ENCODE measurements at places on chromosomes 13 and 19.

DNA sequence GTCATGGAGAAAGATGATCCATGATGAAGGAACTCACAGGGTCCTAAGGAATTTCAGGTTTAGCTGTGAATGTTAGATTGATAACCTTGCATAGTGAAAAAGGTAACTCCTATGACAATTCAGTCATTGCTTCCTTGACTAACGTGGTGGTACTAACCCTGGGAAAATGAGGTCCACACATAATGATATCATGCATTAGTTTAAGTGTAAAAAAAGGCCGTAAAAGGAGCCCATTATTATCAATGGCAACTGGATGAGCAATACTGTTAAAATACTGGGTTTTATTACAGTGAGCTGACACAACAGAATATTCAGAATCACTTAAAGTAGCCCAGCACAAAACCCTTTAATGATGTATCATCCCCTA is 515.4 kb downstream of the DCT start:
- DNase-seq, result no peak

GRCh38 chr13:99351772-99352171 is 44.6 kb upstream of the GPR183 start:
- DNase-seq, result no peak

- no peak for DNase-seq
These were observed 116.7 kb upstream of the FRY start for GRCh38 chr13:31914843-31915242.

GRCh38 chr19:54162241-54162805 is 2.8 kb upstream of the LENG1 start:
- peak; percentile 44 for DNase-seq

GRCh38 chr19:32824916-32825608 is 44.5 kb downstream of the SLC7A9 start:
- no peak for DNase-seq

GRCh38 chr19:21593008-21593481 is 87.6 kb downstream of the ZNF429 start:
- no peak for DNase-seq

- DNase-seq, result no peak
These were observed 15.1 kb upstream of the FOXO1 start for GRCh38 chr13:40681341-40682146.

- no peak for DNase-seq
These were observed 715.1 kb downstream of the SLITRK1 start for GRCh38 chr13:83167203-83167602.

- no peak for DNase-seq
These were observed 12.2 kb downstream of the UPF1 start for GRCh38 chr19:18843960-18844359.

DNA sequence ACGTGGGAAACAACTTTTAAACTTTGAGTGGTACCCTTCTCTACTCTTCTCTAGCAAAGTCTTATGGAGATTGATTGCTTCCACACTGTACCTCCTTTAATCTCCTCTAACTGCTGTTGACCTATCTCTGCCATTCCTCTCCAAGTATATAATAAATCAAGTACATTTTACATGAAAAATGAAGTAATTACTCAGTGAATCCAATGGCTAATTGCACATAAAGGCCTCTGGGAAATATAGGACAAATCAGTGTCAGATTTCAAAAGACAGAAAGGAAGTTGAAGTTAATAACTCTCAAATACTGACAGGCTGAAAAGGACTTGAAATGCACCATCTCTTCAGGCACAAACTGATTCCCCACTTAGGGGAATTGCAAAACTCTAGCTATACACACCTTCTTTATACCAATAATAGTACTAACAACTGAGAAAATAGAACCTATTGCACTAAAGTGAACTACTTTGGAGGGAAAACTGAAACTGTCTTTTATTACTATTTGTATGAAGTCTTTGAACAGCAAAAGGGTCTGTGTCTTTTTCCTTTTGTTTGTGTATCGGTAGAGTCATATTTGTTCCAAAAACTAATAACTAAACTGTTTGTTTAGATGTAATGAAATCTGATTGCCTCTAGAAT is 701.1 kb downstream of the PCDH9 start:
- no peak for DNase-seq

DNA sequence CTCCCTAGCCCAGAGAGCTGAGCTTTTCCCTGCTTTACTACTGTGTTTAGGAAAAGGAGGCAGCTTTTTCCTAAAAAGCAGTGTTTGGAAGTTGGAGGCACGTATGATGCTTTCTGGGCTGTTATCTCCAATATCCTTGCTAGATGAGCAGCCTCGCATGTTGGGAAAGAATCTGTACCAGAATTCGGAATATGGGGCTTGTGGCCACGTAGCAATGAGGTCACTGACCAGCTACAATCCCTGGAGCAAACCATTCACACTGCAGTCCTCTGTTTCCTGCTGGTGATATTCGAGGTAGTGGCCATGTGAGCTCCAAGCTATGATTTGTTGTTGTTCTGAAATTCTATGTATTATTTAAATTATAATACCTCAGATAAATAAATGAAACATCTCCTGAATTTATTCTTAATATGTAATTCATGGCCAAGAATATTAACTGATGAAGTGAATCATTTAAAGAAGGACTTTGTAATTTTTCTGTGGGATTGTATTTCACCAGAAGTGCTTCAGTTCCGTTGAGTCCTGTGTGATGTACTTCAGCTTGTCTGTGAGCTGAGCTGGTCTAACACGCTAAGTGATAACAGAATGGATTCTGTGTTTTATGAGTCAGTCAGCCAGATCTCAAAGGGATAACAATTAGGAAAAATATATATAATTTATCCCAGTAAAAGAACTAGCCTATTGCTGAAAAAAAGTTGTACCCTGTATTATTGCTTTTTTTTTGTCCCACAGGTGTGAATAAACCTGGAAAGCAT is 319.5 kb downstream of the SHISA2 start:
- no peak for DNase-seq

DNA sequence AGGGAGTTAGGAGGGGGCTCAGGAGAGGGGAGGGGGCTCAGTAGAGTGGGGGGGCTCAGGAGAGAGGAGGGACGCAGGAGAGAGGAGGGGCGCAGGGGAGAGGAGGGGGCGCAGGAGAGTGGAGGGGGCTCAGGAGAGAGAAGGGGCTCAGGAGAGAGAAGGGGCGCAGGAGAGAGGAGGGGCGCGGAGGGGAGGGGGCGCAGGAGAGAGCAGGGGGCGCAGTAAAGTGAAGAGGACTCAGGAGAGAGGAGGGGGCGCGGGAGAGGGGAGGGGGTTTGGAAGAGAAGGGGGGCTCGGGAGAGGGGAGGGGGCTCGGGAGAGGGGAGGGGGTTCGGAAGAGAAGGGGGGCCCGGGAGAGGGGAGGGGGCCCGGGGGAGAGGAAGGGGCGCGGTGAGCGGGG is 700 bp downstream of the MADCAM1 start:
- DNase-seq, result no peak

- DNase-seq, result peak; percentile 40
These were observed 117.9 kb downstream of the STOML3 start for GRCh38 chr13:38872693-38873092.

DNA sequence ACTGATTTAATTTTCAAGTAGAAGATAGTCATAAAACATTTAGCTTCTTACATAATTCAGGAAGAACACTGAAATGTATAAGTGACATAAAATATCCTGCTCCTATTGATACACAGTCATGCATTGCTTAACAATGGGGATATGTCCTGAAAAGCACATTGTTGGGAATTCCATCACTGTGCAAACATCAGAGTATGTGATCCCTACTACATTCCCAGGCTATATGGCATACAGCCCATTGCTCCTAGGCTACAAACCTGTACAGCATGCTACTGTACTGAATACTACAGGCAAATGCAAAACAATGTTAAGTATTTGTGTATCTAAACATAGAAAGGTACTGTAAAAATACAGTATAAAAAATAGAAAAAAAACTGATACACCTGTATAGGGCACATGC is 723.9 kb upstream of the ARGLU1 start:
- DNase-seq, result no peak

DNA sequence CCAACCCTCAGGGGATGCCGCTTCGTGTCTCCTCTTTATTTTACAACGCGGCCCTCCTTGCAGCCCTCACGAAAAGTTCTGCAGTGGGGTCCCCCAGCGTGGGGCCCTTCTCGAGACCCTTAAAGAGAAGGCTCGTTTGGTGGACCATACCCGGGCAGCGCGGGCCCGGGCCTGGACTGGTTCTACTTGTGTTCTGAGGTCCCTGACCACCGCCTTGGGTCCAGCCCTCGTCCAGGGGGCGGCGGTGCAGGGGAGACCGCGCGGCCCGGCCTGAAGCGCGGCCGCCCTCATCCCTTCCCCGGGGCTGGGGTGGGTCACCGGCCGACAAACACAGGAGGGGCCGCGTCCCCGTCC is 400 bp upstream of the SERP2 start:
- no peak for DNase-seq

DNA sequence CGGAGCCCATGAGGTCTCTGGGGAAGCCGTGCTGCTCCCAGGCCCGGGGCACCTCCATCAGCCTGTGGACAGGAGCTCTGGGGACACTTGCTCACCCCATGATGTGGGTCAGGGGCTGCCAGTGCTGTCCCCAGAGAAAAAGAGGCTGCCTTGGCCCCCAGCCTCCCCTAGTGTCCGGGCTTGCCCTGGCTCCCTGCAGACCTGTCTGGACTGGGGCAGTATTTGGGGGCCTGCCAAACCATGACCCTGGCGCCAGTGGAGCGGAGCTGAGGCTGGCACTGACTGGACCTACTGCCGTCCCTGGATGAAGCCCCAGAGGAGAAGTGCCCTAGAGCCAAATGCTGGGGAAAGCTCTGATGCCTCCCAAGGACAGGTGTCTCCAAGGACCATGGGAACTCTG is 30.4 kb downstream of the ELAVL1 start:
- peak; percentile 58 for DNase-seq

- no peak for DNase-seq
These were observed 17.4 kb downstream of the CPB2 start for GRCh38 chr13:46087481-46087880.

DNA sequence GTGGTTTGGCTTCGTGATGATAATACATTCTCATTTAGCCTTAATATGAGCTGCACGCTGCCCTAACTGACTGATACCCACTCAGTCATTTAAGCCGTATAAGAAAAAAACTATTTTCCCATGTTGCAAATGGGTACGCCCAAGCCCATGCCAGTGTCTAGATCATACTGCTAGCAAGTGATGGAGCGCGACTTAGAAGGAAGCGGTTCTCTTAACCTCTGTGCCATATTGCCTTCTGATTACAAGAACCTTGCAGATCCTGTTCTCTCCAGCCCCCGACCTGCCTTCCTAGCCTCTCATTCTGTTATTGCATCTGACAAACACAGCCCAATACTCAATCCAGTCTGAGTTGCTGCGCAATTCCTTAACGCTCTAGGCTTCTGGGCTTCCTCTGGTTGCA is 603 bp downstream of the GPALPP1 start:
- no peak for DNase-seq

- DNase-seq, result no peak
These were observed 29.0 kb downstream of the ZNF20 start for GRCh38 chr19:12111176-12111575.

DNA sequence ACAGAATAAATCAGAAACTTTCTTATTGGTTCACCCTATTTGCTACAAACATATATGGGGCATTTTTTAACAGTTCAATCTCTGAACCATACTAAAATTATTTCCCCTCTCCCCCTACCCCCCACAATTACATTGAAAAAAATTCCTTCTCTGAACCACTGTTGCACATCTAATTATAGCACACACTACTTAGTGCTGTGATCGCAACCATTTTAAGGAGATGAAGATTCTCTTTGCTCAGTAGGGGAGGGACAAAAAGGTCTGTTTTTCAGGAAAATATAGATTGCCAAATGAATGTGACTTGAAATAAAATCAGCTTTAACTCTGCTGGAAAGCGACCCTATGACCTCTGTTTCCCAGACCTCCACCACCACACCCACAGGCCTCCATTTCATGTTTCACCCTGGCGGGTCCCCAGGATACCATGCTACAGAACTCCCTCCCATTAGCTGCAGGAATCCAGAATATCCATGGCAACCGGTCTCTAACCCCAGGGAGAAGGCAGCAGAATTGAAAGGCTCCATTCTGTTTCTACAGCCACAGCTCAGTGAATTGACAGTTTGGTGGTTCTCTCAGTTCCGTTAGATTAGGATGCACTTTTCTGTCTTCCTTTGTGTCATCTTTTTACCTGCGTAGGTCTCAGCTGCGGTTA is 286.3 kb downstream of the TBC1D4 start:
- DNase-seq, result no peak

DNA sequence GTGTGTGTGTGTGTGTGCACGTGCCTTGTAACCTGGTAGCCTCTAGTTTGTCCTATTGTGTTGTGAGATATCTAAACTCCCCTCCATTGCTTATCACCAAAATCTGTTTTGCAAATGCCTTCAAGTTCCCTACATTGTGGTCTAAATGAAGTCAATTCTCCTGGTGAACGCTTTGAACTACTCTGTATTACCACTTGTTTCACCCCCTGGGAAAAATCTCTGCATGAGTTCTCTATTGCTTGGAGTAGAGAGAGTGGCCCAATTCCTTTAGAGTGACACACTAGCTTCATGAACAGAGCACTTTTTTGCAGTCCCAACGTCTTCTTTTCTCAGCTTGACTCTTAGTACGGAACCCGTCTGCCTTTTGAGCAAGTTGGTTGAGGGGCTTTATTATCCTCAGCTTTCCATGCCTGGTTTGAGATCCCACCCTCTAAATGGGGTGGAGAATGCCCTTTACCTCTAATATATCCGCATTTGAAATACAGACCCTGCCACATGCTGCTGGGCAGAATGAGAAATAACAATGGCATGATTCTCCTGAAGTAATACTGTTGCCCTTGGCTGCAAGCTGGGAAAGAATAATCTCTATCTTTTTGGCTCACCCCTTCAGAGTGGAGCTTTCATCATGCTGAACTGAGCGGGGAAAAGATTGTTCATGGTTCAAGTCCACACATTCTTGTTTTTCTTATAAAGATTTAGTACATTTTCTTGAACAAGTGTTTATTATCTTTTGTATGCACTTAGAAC is 2545.3 kb downstream of the PCDH9 start:
- DNase-seq, result no peak

GRCh38 chr19:45347570-45348366 is 7.2 kb downstream of the KLC3 start:
- DNase-seq, result no peak

- no peak for DNase-seq
These were observed 392 bp upstream of the ZNF548 start for GRCh38 chr19:57389194-57389729.
